D341Med (cell line): ENCODE measurements at places on chromosomes 4 and X.

- no peak for DNase-seq
These were observed 53.7 kb upstream of the FAAH2 start for GRCh38 chrX:57232658-57233360.

DNA sequence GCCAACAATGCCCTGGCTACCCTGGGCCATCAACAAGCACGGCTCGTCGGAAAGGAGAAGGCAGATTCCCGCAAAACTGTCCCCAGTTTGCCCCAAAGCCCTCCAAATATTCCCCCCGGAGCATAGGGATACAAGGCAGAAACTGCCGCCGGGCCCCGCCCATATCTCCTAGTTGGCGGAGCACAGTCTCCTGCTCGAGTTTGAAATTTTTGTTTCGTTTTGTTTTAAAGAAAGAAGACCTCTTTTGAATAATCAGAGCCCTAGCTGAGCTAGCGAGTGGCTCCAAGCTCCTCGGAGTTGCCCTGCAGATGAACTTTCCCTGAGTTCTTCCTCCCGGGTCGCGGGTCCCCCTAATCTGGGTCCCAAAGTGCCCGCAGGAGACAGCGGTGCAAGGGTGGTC, 138.1 kb upstream of the ZIC3 start:
- no peak for DNase-seq

DNA sequence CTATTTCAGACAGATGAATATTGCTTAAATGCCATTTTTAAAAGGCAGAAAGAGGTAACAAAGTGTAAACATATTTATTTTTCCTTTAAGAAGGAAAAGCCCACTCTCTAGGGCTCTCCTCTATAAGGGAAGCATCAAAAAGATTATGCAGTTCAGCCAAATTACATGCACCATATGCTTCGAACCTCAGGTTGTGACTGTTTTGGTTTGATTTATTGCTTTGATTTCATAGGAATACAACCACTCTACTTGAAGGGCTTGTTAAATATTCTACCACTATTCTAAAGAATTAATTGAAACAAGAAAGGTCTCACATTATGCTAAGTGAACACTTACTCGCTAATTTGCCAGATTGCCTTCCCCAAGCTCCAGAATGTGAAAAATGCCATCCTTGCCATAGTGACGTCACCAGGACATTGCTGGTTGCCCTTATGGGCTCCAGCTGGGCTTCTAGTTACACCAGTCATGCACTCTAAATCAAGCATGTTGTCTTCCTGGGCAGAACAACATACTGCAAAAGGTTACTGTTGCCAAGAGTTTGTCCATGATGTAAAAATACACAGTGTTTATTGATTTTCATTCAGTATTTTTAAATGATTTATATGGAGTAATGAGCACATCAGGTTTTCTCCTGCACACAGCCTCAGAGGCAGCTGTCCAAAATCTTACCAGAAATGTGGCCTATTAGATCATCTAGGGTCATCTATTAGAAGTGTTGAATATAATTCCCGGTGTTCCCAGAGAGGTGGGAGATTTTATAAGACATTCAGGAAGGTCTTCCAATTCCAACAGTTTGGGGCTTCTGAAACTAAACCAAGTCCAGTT, 164.4 kb upstream of the RAPGEF2 start:
- no peak for DNase-seq

DNA sequence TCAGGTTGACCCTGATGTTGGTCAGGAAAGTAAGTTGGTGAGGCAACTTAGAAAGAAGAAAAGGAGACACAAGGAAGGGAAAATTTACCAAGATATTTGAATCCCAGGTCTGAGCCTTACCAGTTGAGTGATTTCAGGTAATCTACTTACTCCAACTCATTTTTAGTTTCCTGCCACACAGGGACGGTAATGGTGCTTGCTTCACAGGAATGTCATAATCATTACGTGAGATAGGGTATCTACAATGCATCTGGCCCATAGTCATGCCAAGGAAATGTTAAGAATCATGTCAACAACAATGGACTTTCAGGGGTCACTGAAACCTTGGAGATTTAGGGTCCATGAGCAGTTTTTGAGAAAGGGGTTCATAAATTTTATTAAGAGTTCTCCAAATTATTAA, 195.4 kb upstream of the HHIP start:
- DNase-seq, result no peak

DNA sequence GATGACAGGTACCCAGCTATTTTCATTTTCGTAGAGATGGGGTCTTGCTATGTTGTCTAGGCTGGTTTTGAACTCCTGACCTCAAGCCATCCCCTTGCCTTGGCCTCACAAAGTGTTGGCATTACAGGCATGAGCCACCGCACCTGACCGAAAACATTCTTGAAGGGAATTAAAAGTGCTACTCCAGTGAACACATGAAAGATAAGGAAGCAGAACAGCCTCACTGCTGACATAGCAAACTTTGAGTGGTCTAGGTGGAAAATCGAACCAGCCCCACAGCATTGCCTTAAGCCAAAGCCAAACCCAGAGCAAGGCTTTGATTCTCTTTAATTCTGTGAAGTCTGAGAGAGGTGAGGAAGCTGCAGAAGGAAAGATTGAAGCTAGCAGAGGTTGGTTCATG, 65.1 kb downstream of the KDM6A start:
- DNase-seq, result no peak

DNA sequence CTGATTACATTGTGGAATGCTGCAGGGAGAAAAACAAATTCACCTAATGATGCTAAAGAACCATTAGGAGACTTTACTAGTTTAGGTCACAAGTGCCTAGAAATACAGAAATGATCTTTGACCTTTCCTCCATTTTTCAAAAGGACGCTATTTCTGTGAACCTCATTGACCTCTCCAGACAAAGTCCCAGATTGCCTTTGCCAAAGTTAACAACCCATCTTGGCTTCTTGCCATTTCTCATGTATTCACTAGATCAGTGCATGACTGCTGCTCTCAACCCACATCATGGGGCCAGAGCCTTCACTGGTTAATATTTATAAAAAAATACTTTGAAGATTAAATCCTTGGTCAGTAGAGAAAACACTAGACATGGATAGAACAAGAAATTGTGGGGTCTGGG, 19.9 kb upstream of the AR start:
- DNase-seq, result no peak

DNA sequence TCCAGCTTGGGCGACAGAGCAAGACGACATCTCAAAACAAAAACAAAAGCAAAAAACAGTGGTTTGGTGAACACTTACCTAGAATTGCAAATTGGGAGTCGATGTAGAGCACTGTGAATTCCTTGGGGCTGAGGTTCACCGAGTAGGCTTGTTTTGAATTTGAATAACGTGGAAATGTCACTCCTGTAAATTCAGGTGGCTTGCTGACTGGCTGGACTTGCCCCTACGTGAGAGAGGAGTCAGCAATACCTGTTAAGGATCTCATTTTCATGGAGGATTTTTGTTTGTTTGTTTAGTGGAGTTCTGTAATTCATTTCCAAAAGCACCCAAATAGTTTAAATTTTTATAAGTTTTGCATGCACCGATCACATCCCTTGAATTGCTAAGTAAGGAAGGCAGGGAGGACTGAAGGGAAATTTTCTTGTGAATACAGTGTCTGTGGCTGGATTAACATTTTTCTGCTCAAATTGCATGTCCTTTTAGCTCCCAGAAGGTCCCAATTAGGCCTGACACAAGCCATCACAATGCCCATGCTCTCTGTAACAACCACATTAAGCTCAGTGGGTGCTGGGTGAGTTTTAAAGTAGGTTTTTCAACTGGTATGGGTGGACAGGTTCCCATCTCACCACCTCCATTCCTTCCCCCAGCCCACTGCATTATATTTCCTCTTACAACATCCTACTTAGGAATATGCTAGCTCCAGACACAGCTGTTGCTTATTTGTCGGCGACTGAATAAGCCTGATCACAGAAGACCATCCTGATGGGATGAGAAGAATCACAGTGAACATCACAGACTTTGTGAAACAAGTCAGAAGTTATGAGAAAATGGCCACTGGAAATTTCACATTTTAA, 58.5 kb upstream of the TTC29 start:
- no peak for DNase-seq

- DNase-seq, result no peak
These were observed 125.7 kb upstream of the CBR4 start for GRCh38 chr4:169135776-169136175.

GRCh38 chrX:37701588-37701987, 16.0 kb downstream of the XK start:
- no peak for DNase-seq

- no peak for DNase-seq
These were observed 143.4 kb upstream of the VCX3A start for GRCh38 chrX:6678313-6678712.

GRCh38 chrX:42751573-42751972, 26.4 kb downstream of the PPP1R2C start:
- DNase-seq, result no peak

GRCh38 chrX:79371640-79372039, 4.5 kb upstream of the ITM2A start:
- no peak for DNase-seq

DNA sequence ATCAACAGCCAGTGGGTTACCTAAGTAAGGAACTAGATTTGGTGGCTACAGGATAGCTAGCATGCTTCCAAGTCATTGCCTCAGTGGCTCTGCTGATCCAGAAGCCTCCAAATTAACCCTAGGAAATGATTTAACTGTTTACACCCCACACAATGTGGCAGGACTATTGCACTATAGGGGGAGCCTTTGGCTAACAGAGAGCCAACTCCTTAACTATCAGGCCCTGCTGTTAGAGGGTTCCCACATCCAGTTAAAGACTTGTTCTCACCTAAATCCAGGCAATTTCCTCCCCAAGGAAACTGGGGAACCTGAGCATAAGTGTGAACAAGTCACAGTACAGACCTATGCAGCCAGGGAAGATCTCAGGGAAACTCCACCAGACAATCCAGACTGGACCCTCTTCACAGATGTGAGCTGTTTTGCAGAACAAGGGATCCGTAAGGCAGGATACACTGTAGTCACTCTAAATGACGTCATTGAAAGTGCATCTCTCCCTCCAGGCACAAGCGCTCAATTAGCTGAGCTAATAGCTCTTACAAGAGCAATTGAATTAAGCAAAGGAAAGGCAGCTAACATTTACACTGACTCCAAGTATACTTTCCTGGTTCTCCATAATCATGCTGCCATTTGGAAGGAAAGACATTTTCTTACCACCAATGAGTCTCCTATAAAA, 185.3 kb upstream of the SPOCK3 start:
- no peak for DNase-seq

DNA sequence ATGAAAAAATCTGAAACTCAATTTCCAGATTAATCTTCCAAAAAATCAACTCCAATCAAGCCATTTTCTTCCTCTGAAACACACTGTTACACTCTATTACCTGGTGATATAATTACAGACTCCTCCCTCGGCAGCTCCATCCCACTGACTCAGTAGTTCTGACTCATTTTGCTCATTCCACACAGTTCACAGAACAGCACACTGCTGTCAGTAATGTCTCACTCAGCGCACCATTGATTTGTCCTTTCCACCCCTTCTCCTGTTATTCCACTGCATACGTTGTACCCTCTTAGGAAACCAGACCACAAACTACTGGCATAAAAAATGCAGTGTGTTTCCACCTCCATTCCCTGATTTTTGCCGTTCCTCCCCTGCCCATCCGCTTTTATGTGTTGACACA, 212.7 kb downstream of the SLIT2 start:
- DNase-seq, result no peak

DNA sequence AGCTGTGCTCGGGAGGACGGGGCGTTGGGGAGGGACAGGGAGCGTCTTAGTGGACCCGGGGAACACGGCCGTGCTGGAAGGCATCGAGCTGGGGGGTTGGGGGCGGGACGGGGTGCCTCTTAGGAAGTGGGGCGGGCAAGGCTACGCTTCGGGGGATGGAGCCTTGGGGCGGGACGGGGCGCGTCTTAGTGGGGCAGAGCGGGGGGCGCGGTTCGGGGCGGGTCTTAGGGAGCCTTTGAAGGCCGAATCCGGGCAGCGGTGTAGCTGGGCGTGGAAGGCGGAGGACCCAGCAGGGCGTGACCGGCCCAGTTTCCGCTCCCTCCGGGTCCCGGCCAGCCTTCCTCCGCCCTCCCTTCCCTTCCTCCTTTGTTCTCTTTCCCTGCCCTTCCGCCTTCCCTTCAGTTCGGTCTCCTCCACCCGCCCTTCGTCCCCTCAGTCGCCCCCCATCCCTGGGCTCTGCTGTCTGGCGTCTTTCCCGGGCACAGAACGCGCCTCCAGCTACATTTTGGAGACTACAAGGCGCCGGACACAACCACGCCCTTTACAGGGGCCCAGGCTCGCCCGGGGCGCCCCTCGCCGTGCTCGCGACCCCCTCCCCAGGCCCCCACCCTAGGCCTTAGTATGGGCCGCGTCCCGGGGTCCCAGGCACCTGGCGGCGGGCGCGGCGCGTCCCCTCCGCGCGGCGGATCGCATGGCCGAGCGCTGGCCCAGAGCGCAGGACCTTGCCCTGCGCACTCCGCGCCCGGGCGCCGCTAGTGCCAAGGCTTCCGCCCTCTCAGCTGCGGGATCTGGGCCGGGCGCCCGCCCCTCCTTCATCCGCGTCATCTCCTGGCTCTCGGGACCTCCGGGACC, at the start of gene ARSD:
Gene ARSD, minus strand, starts transcription at position 757 of the 852 bp plus-strand sequence. Its CDS starts 64 bp downstream, at position 693.
- peak; percentile 35 for DNase-seq

- no peak for DNase-seq
These were observed 137.8 kb downstream of the GUCY2F start for GRCh38 chrX:109344101-109344500.

DNA sequence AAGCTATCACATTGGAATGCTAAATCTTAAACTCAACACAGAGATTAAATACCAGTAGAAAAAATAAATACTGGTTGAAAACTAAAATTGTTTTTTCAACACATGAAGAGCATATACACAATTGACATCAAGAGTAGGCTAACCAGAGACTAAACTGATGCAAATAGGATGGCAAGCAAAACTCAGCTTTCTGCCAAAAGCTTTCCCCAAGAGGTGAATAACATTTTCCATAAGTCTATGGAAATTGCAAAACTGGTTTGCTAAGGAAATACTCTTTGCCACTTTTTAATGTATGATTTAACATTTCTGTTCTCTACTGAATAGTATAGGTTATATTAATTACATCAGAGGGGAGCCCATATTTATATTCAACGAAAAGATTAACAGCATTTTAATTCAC, 23.8 kb downstream of the IQCM start:
- DNase-seq, result no peak

DNA sequence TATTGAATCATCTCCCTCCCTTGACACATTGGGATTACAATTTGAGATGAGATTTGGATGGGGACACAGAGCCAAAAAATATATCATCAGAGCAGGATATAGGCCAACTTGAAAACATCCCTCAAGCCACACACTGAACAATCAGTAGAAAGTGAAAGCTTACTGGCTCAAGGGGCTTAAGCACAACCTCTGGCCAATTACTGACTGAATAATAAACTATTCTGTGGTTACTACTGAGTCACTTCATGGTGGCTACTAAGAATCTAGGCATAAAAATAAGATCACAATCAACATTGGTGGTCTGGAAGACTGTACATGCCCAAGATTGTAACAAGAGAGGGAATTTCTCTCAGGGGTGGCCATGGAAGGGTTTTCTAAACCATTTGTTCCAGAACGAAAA, 27.4 kb upstream of the GPR174 start:
- no peak for DNase-seq

DNA sequence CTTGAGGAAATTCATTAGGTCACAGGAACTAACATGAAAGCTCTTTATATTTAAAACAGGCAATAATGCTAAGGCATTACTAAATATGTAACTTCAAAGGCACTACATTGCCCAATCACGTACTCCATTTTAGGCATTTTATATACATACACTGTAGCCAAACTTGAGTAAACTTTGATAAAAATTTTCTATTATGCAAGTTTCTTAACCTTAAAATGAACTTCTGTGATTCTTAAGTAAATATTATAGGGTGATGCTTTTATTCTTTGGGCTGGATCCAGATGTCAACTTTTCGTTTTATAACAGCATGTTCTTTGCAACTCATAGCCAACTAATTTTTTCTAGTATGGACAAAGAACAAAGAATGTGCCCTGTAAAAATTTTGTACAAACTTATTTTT, 28.3 kb upstream of the MAP9 start:
- no peak for DNase-seq
